Activated CD4-positive, alpha-beta T cell treated with anti-CD3 and anti-CD28 coated beads, Interleukin-2, amount 50 U/mL, for 4 hours (primary cell): ENCODE measurements at places on chromosomes 4 and X.
A peak's percentile ranks its signal among the peaks of the same experiment; 100 is the strongest.

- DNase-seq: peak; percentile 25
Observed at GRCh38 chrX:153400146-153401132, 711 bp downstream of the PNMA6E start.

GRCh38 chr4:39714166-39714565, 16.2 kb downstream of the UBE2K start:
- DNase-seq: no peak

DNA sequence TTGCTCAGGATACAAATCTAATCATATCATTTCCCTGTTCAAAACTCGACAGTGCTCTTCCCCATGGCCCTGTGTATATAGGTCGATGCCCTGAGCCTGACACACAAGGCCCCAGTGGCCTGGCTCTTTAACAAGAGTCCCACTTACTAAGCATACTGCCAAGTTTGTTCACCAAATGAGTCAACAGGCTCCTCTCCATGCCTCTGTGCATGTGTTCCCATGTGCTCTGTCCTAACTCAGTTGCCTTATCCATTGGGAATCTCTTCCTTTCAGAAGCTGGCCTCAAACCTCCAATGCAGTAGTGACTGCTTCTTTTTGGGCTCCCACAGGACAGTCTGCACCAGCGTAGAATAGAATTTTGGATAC, 18.9 kb upstream of the CXCR3 start:
- no peak for DNase-seq

DNA sequence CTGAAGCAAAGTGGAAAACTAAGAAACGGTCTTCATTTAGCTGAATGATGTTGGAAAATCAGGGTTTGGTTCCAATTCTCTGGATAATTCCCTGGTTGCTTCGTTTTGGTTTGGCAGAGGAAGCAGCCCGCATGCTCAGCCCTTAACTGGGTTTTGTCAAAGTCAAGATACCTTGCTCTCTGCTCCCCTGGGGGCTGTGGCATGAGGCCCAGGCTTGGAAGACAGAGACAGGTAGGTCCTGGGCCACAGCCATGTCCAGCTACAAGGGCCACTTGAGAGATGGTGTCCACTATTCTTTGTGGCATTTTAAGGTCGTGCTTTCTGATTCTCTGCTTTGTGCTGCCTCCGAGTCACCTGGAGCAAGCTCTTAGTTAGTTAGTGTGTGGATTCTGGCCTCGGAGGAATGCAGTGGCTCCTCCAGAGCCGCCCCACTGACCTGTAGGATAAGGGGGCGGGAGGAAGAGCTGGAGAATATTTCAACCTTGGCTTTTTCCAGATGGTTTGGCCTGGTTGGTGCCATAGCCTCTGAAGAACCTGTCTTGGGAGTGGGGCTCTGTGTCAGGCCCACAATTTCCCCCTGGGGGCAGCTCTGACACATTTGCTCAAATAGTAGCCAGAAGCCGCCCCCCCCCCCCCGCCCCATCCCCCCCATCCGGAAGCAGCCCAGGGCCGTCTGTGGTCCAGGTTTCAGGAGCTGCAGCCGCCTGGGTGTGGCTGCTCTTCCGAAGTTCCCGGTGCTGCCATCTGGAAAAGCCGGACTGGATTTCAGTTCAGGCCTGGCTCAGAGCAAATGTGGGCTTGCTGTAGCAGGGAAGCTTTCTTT, 147.1 kb downstream of the NHS start:
- no peak for DNase-seq

DNA sequence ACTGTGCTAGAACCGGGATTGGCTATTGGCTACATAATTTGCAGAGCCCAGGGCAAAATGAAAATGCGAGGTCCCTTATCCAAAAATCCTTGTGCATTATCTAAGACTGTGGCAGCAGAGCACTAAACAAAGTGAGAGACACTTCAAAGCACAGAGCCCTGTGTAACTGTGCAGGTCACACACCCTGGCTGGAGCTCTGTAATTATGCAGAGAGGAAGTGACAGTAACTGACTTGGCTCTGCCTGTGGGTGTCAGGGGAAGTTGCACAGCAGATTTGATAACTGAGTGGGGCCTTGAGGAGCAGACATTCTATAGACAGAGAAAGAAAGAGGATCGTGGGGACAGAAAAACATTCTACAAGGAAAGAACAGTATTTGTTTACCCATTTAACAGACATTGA, 173.5 kb upstream of the FMR1 start:
- DNase-seq: no peak

- DNase-seq: no peak
Observed at GRCh38 chr4:113971706-113972360, 7.6 kb downstream of the ARSJ start.

GRCh38 chr4:99679204-99679603, 21.6 kb upstream of the C4orf54 start:
- DNase-seq: no peak

DNA sequence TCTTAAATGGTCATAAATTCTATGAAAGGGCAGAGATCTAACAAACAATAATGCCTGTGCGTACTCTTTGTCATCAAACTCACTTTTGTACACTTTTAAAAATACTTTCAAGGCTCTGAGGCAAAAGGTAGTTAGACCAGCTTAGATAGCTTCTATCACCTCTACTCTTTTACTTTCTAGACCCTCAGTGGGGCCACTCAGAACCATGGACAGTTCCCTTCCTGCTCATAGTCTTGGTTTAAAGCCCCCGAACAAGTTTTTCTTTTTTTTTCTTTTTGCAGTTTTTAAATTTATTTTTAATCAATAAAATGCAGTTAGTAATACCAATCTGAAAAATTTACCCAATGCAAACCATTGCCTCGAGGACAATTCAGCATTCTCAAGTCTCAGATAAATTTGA, 460.5 kb upstream of the CNKSR2 start:
- no peak for DNase-seq

DNA sequence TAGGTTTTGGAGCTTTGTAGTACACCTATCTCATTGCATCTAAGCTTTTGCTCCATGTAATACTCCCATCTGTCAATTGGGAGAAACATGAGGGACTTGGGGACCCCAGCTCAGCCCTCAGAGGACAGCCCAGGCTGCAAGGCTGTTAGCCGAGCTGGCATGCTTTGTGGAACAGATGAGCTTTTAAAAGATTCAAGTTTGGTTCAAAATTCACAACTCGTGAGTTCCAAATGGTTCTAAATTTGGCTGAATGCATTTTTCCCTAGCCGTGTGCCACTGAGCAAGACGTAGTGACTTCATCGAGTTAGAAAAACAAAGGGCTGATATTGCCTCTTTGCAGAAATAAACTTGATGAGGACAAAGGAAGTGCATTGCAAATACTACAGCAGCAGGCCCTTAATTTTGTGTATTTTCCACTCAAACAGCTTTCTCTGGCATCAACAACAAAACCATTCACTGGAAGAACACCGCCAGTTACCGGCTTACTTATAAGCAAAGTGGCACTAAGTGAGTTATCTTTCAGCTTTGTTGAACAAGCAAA, 165.0 kb upstream of the HS3ST1 start:
- no peak for DNase-seq

DNA sequence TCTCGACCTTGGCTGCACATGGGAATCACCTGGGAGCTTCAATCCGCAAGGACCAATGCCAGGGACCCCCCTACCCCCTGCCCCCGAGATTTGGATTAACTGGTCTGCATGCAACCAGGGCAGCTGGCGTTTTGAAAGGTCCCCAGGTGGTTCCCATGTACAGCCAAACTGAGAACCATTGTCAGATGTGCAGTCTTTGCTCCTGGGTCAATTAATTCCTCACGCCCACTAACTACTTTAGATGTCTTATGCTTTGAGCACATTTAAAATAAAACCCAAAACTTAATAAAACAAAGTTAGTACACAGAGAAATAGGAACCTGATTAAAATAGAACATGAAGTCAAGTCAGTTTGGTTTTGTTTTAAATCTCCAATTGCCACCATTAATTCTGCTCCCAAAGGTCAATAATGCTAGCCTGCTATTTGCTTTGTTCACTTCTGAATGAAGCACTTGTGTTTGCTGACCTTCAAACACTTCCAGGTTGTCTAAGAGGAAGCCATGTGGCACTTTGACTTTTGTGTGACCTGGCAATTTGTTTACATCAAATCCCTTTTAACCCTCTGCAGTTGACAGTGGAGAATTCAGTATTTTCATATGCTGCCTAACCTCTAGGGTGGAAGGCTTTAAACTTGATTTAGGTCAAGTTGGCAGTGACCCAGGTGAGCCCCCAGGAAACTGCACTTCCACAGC, 27.2 kb upstream of the TMSB4X start:
- DNase-seq: no peak

- DNase-seq: no peak
Observed at GRCh38 chr4:2069161-2069971, 10.2 kb downstream of the NAT8L start.

DNA sequence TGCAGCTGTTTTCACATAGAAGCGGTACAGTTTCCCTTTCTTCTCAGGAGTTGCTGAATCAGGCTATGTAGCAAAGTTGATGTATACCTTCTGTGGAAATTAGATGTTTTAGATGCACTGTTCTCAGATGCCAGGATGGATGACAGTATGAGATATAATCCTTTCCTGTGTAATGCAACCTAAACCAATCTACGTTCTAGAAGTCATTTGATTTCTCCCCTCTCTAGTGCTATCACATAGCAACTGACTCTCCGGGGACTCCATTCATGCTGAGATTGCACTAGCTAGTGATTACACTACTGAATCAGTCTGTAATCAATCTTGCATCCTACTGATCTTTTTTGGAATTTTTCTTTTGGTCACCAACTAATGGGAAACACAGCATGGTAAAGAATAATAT, 1881.7 kb downstream of the PCDH7 start:
- no peak for DNase-seq

DNA sequence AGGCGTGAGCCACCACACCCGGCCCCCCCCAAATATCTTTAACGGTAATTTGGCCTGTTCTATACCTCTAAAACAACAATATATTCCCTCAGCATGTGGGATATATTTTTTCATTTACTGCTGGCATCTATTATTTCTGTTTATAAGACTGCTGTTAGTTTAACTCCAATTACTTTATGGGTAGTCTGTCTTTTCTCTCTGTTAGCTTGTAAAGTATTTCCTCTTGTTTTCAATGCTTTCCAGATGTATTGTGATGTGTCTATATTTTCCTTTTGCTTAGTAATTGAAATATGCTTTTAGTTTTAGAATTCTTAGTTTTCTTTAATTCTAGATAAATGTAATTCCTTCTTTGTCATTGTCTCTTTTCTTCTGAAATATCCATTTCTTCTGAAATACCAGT, 445.8 kb downstream of the ANKRD50 start:
- DNase-seq: no peak

DNA sequence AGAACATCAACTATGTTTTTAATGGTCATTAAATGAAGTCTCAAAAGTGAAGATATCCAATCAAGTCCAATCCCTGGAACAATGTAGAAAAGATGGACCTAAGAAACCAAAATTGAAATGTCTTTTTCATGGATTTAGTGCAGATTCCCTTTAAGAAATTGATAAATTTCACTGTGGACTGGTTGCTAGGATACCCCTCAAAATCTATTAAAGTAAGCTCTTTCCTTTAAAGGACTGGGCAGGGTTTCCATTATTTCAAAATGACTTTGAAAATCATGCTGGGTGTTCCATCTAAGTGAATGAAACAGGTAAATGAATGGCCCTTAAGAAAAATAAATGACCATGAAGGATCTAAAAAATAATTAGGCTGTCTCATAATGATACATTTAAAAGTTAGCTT, 28.6 kb downstream of the PLRG1 start:
- DNase-seq: no peak

- no peak for DNase-seq
Observed at GRCh38 chr4:8236106-8236919, 33.2 kb upstream of the HTRA3 start.

DNA sequence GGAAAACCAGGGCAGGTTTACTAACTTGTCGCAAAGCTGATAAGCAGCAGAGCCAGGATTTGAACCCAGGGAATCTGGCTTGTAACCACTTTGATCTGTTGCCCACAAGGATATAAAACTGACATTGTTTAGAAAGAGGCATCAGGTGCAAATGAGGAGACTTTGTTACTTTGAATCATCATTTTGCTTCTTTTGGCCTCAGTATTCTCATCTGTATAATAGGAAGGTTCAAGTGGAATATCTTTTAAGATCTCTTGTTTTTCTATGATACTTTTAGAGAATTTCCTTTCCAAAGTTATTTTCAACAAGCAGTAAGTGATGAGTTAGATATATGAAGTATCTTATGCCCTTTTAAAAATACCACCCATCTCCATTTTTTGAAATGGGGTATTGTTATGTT, 57.8 kb upstream of the NAP1L5 start:
- DNase-seq: no peak

- DNase-seq: no peak
Observed at GRCh38 chrX:44735498-44735897, 108.3 kb upstream of the DUSP21 start.

GRCh38 chr4:128322986-128323385, 35.4 kb upstream of the PGRMC2 start:
- no peak for DNase-seq

DNA sequence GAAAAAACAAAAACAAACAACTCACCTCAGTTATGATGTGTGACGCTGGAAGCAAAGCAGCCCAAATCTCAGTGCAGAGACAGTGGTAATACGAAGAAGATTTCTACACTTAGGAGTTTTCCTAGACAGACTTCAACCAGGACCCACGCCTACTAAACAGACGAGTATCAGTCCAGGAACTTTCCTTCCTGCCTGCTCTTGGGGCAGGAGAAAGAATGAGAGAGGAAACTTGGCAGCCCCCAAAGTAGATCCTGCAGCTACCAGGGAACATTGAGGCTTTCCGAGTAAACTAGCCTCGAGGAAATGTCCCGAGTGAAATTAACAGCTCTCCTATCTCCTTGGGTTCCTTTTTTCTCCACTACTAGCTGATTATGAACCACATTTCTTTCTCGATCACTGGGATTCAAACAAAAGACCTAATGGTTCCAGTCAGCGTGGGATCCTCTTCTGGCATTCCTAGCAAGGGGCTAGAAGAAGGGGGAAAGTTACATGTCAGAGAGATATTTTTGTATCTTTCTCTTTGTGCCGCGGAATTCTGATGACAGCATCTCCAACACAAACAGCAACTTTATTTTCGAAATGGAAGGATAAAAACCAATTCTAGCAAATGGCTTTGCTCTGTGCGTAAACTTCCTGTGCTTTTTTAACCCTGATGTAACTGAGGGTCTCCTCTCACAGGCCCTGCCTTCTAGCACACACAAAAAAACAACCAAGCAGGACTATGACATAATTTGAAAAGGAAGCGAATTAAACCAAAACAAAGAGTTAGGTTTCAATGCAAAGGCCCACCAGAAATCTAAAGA, 53.2 kb downstream of the PPM1K start:
- no peak for DNase-seq

GRCh38 chr4:180380733-180381132, 1862.5 kb upstream of the TENM3 start:
- no peak for DNase-seq

GRCh38 chr4:102817021-102817605, 10.2 kb downstream of the UBE2D3 start:
- DNase-seq: no peak

DNA sequence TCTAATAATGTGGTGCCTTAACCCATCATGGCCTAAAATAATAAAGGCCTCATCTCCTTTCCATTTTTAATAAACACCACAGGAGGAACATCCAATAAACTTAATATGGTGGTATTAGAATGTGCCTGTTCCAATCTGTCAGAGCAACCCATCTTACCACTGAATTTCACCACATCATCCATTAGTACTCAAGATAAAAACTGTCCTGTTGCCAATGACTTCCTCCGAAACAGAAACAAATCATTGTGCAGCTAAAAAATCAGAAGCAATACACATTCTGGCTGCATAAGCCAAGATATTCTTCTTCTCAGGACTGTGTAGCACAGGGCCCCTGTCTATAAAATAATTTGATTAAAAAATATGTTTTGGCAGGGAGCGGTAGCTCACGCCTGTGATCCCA, 18.5 kb downstream of the TLR10 start:
- DNase-seq: no peak
